B cell (primary cell): ENCODE measurements at places on chromosomes 12 and 14.

DNA sequence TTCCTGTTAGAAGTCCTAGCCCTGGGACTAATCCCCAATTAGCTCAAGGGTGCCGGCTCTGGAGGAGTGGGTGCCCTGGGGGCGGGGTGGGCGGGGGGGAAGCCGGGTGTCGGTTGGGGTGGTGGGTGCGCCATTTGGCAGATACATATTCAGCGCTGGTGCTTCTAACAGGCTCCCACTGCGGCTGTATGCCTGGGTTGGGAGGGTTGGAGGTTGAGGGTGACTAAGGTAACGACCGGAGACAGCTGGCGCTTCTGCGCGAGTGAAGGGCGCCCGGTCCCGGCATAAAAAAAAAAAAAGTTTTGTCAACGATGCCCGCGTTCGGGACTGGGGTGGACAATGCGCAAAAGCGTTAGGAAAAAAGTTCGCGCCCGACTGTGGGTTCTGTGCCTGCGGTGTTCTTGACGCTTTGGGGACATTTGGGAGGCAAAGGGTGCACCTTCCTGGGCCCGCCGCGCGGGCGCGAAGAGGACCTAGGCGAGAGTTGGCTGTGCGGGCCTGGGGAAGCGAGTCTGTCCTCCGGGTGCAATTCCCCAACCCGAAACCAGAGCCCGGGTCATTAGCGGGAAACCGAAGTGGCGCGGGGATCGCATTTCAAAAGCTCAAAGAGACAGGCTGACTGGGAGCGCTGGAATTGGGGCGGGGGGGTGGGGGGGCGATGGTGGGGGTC is 19.2 kb downstream of the TBX3 start:
- no peak for DNase-seq

DNA sequence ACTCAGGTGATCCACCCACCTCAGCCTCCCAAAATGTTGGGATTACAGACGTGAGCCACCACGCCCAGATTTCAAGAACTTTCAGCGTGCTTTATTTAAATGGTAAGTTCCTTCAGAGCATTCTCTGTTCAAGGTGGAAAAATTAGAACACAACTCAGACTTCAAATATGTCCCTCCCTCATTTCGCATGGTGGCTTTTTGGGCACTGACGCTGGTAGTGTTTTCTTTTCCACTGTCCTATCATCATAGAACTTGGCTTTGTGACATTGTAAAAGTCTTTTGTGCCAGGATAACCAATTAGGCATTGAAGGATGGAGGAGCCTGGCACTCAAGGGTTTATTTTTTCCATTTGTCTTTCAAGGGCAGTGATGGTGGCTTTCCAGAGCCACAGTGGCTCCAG is 190.8 kb downstream of the NUAK1 start:
- no peak for DNase-seq

- DNase-seq = no peak
These were observed 9.8 kb upstream of the NFKBIA start for GRCh38 chr14:35414365-35414764.

GRCh38 chr12:69492739-69493138 is 22.6 kb downstream of the FRS2 start:
- DNase-seq = no peak

GRCh38 chr12:162467-163307 is 51.3 kb downstream of the SLC6A12 start:
- no peak for DNase-seq

GRCh38 chr12:92715625-92716024 is 12.8 kb downstream of the PLEKHG7 start:
- DNase-seq = no peak

GRCh38 chr14:104107101-104107581 is 21.6 kb downstream of the ASPG start:
- DNase-seq = no peak

GRCh38 chr14:105818712-105819005 is 292.3 kb downstream of the TMEM121 start:
- no peak for DNase-seq

- peak; percentile 38 for DNase-seq
These were observed 121.2 kb downstream of the DIP2B start for GRCh38 chr12:50626026-50626425.

GRCh38 chr12:11630046-11630706 is 19.3 kb upstream of the ETV6 start:
- no peak for DNase-seq

- DNase-seq = no peak
These were observed 128.3 kb downstream of the AACS start for GRCh38 chr12:125193376-125194152.

DNA sequence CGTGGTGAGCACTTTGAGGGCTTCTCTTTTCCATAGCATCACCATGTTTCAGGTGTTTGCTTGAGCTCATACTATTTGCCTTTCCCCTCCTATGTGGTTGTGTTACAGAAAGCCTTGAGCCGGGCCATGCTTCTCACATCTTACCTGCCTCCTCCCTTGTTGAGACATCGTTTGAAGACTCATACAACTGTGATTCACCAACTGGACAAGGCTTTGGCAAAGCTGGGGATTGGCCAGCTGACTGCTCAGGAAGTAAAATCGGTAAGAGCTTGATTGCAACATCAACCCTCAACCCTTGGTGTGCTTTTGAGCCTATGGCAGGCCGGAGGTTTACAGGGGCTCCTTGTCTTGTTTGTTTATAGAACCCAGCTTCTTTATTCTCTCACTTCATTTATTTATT is 8.1 kb downstream of the LETMD1 start:
- no peak for DNase-seq

- DNase-seq = peak; percentile 23
These were observed 40.2 kb downstream of the SH2B3 start for GRCh38 chr12:111445726-111446581.

- DNase-seq = peak; percentile 16
These were observed 2.5 kb upstream of the AMIGO2 start for GRCh38 chr12:47082283-47082682.

DNA sequence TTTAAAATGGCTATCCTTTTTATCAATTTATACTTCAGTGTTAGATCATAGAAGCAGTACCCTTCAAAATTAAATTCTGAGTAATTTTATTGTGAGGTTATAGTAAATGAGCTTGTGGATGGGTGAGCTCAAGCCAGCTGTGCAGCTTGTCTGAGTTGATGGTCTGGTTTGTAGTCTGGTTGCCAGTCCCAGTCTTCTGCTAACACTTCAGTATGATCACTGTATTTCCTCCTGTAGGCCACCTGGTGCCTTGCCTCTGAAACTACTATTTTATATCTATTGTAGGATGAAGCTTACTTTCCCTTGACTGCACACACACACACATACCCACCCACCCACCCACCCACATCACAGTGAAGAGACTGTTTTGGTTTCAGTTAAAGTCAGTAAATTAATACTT is 496.4 kb downstream of the PCNX1 start:
- DNase-seq = peak; percentile 84

GRCh38 chr12:40745386-40745785 is 53.1 kb downstream of the CNTN1 start:
- DNase-seq = no peak

DNA sequence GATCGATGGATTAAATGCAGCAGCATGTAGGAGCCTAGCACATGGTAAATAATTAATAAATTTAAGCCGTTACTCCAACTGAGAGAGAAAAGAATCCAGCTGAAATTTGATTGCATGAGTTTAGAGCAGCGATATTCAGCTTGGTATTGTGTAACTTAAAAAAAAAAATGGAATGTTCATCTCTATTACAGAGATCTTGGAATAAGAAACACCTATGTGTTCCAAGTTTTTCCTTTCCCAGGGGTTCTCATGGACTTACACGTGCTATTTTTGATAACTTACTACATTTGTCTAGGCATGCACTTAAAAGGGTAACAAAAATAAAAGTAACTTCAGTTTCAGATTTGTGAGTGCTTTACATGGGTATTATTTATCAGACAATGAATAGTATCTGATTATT is 122.8 kb downstream of the RASSF9 start:
- no peak for DNase-seq

GRCh38 chr14:37813732-37814131 is 218.3 kb downstream of the TTC6 start:
- DNase-seq = no peak

DNA sequence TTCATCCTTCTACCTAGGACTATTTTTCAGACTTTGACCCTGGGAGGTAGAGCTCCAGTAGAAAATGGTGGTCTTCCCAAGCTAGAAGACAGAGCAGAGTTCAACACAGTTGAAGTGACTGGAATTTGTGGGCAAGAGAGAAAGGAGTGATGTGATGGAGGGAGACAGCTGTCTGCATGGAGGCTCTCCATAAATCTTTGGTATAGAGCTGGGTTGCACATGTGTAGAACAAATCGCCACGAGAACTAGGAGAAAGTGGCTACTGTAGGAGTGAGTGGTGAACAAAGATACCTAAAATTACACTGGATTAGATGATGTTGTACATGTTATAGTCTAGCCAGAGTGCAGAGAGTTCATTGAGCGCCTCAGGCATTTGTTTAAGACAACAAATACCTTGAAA is 14.5 kb downstream of the GPR135 start:
- no peak for DNase-seq

- DNase-seq = peak; percentile 29
These were observed 92.9 kb downstream of the KSR2 start for GRCh38 chr12:117875744-117876435.

GRCh38 chr14:50062438-50063085 is 53.8 kb downstream of the VCPKMT start:
- peak; percentile 77 for DNase-seq

- DNase-seq = no peak
These were observed 66.6 kb downstream of the BTG1 start for GRCh38 chr12:92079054-92079385.

DNA sequence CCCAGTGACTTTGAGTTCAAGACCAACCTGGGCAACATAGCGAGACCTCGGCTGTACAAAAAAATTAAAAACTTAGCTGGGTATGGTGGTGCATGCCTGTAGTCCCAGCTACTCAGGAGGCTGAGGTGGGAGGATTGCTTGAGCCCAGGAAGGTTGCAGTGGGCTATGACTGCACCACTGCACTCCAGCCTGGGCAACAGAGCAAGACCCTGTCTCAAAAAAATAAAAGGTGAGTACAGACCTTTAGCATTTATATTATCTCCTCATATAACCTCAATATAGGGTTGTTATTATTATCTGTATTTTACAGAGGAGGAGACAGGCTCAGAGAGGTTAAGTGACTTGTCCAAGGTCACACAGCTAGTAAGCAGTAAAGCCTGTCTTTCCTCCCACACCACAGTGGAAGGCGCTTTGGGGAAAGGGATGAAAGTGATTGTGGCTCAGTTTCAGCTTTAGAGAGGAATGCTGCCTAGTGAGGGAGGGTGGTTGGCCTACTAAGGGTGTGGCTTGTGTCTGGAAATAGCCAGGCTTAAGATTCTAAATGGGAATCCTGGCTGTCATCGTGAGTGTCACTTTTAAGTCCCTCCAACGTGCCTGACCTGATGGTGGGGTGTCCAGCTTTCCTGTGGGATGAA is 7.2 kb downstream of the TPCN1 start:
- peak; percentile 15 for DNase-seq
